HCT116 (cell line): ENCODE measurements at places on chromosomes 1 and 21. TPM values are rescaled to one million over a fixed set of nuclear protein-coding genes. Genes with fewer than 3 reads are reported as not detected.

- H3K36me3 ChIP-seq, result no peaks in the 10 kb centered on the region
- no peaks in the 10 kb centered on the region for H3K4me1 ChIP-seq
- H3K27ac ChIP-seq, result no peak overlapping the region
- no peak overlapping the region for H3K4me3 ChIP-seq
These were observed 317.4 kb upstream of the RUNX1 start for GRCh38 chr21:35366394-35367080.

DNA sequence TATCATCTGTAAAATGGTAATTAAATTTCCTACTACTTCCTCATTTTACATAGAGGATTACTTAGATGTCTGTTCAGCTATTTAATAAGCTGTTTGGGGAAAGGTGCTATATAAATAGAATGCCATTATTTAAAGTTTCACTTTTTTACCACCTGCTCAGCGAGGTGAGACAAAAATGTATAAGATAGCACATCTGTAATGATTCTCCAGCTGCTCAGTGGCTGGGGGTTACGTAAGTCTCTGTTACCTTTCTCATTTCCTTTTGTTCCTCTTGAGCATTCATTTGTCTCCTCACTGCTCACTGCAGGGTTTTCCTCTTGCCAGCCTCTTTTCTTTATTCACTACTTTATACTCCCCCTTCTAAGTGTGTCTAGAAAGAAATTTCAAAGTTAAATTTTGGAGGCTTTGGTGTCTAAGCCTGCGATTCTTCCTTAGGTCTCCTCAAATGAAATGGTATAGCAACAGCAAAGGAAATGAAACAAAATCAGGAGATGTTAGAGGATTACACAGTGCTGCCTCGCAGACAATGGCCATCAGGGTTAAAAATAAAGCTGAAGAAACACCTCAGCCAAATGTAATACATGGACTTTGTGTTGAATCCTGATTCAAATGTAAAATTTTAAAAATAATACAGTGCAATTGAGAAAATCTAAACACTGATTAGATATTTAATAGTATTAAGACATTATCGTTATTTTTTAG, 6.8 kb downstream of the RGS8 start:
- no peak overlapping the region for H3K27ac ChIP-seq
- H3K4me1 ChIP-seq, result no peaks in the 10 kb centered on the region; the same call in 1 of the 2 replicates
- no peak overlapping the region for H3K4me3 ChIP-seq

DNA sequence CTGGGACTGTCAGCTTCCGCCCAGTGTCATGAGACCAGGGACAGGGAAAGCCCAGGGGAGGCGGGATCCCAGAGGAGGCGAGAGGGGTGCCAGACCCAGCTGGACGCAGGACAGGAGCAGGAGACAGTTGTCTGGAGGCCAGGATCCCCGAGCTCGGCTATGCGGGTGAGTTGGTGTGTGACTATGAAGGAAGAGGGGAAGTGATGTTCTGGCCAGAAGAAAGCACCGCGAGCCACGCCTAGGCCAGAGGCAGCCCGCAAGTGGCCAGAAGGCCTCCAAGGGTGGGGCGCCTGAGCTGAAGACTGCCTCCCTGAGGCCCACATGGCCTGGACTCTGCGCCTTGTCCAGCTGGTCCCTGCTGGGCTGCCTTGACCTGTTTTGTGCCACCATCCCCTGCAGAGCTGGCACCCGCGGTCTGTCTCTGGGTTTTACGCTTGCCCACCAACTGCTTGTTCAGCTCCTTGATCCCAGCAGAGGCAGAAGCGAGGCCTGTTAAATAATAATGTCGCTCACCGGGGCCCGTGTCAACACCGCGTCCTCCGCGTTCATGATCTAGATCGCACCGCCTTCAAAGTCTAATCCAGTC, 85.2 kb upstream of the ACTL8 start:
- H3K27me3 ChIP-seq, result no peaks in the 10 kb centered on the region
- no peak overlapping the region for H3K4me3 ChIP-seq
- no peak overlapping the region for H3K27ac ChIP-seq
- H3K4me1 ChIP-seq, result no peaks in the 10 kb centered on the region
- DNase-seq, result no peak

DNA sequence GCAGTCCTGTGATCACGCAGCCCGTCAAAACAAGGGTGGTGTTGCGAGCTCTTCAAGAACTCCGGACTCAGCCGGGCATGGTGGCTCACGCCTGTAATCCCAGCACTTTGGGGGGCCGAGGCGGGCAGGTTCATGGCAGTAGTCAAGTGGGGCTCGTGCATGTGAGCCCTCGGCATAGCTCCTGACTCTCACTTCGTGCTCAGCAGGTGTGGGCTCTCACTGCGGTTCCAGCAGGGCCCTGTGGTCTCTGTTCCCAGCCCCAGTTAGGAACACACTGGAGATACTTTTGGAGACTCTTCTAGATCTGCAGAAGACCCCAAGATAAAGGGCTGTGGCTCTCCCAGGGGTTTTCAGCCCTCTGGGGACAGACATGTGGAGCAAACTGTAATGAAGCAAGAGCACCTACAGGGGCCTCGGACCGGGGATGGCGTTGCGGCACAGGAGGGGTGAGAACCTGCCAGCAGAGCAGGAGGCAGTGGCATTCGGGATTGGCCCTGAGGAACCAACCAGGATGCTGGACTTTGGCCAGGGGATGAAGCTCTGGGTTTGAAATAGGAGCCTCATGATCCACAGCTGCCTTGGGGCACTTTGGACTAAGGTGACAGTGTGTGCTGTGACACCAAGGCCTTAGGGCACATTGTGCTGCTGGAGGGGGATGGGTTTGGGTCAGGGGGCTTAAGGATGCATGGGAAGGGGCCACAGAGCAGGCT, 443.2 kb downstream of the CAMTA1 start:
- no peak for DNase-seq
- peaks cover 9% of the 10 kb centered on the region for H3K4me1 ChIP-seq
- no peaks in the 10 kb centered on the region for H3K36me3 ChIP-seq
- H3K27ac ChIP-seq, result no peak overlapping the region; the same call in 1 of the 2 replicates

GRCh38 chr1:180976732-180977357, 45.8 kb downstream of the STX6 start:
- no peak overlapping the region for H3K27ac ChIP-seq
- no peaks in the 10 kb centered on the region for H3K27me3 ChIP-seq

DNA sequence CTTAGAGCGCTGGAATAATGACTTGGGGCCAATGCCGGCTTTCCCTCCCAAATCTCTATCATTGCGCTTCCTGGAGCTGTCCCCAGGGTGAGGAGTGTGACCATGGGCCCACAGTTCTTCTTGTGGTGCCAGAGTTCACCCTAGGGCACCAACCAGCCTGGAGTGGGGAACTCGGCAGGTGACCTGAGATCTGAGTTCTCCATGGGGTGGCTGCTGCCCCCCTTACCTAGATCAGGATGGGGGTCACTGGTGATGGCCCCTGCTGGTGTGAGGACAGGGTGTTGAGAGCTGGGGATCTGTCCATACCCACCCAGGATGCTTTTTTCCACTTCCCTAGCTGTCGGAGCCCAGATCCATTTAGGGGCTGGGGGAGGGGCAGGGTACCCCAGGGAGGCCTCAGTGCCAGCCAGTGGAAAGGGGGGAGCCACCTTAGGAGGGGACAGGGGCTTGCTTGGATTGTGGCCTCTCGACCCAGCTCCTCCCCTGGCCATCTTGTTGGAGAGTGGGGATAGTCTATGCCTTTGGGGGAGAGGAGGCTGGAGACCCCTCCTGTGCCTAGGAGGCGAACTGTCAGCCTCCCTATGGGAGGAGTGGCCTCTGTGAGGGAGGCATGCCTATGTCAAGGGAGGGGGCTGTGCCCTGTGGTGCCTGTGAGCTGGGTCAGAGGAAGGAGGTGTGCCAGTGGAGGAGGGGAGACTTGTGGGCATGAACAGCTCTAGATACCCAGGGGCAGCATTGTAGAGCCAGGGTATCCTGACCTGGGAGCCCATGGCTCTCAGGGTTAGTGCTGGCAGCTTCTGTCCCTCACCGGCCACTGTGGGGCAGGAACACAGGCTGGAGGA, 1.7 kb downstream of the FOXO6 start:
- DNase-seq, result no peak
- no peak overlapping the region for H3K27ac ChIP-seq
- H3K4me3 ChIP-seq, result no peak overlapping the region
- H3K27me3 ChIP-seq, result no peaks in the 10 kb centered on the region

DNA sequence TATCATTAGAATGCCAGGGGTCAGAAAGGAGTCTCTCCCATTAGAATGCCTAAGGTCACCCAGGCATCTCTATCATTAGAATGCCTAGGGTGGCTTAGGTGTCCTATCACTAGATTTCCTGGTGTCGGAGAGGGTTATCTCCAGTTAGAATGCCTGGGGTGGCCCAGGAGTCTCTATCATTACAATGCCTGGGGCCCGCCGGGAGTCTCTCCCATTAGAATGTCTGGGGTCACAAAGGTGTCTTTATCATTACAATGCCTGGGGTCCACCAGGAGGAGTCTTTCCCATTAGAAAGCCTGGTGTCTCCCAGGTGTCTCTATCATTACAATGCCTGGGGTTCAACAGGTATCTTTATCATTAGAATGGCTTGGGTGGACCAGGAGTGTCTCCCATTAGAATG, 56.2 kb downstream of the RNF187 start:
- H3K27me3 ChIP-seq, result no peaks in the 10 kb centered on the region
- H3K4me1 ChIP-seq, result peaks cover 27% of the 10 kb centered on the region
- H3K4me3 ChIP-seq, result no peak overlapping the region
- H3K27ac ChIP-seq, result peak overlapping the region; percentile 39; the same call in 1 of the 2 replicates
- DNase-seq, result no peak

DNA sequence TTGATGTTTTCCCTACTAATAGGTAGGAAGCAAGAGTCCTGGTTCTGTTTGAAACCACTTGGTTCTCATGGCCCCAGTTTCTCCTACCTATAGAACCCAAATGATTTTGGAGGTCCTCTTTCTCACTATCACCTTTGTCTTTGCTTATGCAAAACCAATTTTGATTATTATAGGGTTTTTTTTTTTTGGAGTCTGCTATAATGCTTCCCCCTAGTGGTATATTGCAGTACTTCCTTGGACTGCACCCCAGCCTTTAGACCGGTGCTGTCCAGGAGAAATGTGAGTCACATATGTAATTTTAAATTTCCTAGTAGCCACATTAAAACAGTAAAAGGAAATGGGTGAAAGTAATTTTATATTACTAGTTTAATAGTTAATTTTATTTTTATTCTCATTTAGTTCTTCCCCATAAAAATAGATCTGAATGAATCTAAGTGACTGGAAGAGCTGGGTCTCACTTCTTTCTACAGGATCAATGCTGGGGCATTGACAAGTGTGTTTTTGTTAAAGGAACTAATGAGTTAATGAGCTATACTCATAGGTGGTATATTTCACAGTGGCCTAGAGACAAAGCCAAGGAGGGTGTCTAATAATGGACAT, 10.6 kb downstream of the FCMR start:
- H3K36me3 ChIP-seq, result no peaks in the 10 kb centered on the region
- no peaks in the 10 kb centered on the region; the same call in 1 of the 2 replicates for H3K27me3 ChIP-seq
- no peak for DNase-seq

GRCh38 chr1:231036416-231036815, 3.6 kb downstream of the FAM89A start:
- no peaks in the 10 kb centered on the region for H3K36me3 ChIP-seq
- no peak overlapping the region for H3K27ac ChIP-seq
- H3K27me3 ChIP-seq, result no peaks in the 10 kb centered on the region
- H3K4me1 ChIP-seq, result peaks cover 4% of the 10 kb centered on the region; the same call in 1 of the 2 replicates

GRCh38 chr1:44078104-44078503, 40.5 kb upstream of the KLF17 start:
- H3K36me3 ChIP-seq, result no peaks in the 10 kb centered on the region
- H3K4me3 ChIP-seq, result no peak overlapping the region
- H3K4me1 ChIP-seq, result no peaks in the 10 kb centered on the region
- H3K27ac ChIP-seq, result no peak overlapping the region
- H3K27me3 ChIP-seq, result no peaks in the 10 kb centered on the region

DNA sequence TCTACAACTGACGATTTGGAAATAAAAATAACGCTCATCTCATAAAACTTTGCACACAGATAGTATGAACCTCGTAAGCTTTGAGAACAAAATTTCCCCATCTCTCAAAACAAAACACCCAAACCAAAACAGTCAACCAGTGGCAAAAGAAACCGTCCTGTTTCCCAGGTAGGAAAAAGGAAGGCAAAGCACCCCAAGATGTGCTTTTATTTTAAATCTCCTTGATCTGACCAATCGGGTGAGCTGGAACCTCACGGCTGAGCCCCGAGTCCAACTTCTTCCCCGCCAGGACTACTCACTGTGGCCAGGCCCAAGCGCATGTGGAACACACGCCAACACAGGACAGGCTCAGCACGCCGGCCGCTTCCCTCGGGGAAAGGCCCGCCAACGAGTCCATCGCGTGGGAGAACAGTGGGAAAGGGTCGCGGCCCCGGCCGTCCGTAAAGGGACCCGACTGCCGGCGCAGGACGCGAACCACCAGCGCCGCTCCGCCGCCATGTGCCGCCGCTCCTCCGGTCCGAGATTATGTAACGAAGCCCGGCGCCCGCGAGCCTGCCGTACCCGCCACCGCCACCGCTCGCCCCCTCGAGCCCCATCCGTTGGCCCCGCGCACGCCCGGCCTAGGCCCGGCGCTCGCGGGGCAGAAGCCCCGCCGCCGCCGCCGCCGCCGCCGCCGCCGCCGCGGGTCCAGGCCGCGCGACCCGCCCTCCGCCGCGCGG, 759 bp downstream of the AHCTF1 start:
- H3K4me3 ChIP-seq, result peak overlapping the region; percentile 98
- no peaks in the 10 kb centered on the region for H3K27me3 ChIP-seq
- H3K27ac ChIP-seq, result peak overlapping the region; percentile 95

DNA sequence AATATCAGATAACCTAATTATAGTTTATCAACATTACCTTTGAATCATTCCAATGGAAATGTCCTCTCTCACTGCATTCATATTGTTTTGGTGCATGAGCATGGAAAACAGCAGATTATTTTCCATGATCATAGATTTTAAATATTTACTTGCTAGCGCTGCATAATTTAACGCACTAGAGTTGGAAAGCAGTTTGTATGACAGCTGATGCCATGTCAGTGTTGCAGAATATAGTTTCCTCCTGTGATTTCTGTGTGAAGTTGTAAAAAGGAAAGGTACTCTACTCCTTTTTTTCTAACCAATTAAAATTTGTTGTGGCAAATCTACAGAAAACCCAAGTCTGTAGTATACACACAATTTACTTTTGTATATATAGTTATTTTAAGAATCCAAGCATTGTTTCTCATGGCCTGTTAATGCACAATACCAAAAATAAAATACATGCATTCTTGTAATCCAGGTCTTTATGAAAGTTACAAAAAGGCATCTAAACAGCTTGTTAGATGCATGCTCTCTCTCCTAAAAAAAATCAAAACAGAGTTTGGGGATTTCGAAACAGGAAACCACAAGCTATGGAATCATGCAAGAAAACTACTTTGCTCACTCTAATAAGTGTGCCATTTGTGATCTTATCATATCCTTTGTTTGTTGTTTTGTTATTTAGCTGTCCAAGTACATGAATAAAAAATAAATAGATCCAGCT, 1.9 kb upstream of the ATG4C start:
- peaks cover 11% of the 10 kb centered on the region for H3K4me1 ChIP-seq
- H3K27me3 ChIP-seq, result no peaks in the 10 kb centered on the region
- no peaks in the 10 kb centered on the region for H3K36me3 ChIP-seq

The AKNAD1 gene
- total RNA-seq, result 0.15 TPM

The NBPF6 gene
- total RNA-seq, result not detected

The COA6 gene
- total RNA-seq, result 34.1 TPM
